Activated T-helper 2 cell treated with anti-CD3 and anti-CD28 coated beads, Interferon-gamma antibody, Interleukin-2, Interleukin-4, amounts not matched to agents 10 μg/mL and 5 μg/mL and 100 μg/mL, durations not matched to agents 14 hours and 24 hours and 36 hours (primary cell): ENCODE measurements at places on chromosomes 11 and 22.

- no peak for DNase-seq
These were observed 29.7 kb downstream of the APLP2 start for GRCh38 chr11:130099356-130099755.

DNA sequence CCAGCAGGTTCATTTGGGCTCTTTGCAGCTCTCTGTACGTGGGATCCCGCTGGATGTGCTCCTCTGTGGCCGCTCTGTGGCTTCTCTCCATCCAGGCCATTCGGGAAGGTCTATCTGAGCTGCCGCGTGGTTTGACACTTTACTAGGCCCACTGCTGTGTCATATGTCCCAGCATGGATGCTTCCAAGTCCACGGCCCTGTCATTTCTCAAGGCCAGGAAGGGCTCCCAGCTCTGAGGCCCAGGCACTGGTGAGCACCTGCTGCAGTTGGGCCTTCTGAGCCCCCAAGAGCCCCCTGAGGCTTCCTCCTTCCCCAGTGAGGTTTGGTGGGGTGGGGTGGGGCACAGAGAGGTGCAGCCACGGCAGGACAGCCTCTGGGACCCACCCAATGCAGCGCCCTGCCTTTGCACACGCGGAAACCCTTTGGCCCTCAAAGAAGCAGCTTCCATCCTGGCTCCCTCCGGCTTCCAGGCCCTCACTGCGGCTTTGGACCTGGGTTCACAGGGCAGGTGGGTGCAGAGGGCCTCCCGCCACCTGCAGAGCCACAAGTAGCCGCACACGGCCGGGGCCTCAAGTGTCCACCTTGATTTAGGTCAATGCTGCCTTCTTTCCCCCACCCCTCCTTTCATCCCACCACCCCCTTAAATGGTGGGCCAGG lies 44.5 kb upstream of the FGF3 start:
- DNase-seq = no peak

- DNase-seq = no peak
These were observed 55.8 kb downstream of the IRAG1 start for GRCh38 chr11:10637731-10638151.

DNA sequence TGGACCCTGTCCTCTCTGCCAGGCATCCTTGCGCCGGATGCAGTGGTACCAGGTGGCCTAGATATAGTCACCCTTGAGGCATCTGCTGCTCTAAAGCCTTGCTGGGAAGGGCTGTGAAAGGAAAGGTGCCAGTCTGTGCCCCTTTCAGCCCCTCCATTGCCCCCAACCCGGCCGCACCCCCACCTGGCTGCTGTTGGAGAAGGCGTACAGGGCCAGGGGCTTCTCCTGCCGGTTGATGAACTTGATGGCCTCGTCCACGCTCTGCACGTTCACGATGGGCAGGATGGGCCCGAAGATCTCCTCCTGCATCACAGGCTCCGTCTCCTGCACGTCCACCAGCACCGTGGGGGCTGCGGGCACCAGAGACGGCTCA lies 10.2 kb downstream of the ALDH3B2 start:
- DNase-seq = no peak

DNA sequence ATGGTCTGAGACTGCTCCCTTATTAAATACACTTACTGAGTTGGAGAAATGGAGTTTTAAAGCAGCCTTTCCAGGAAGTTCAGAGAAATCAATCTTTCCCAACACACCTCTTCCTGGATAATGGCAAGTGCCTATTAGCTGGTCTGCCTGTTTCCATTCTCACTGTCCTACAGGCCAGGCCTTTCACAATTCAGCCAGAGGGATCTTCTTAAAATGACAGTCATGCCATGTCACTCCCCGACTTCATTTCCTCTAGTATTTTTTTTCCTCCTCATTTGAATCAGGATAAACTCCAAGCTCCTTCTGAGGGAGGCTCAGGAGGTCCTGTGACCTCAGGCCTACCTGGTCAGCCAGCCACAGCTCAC lies 62.6 kb downstream of the FDX1 start:
- DNase-seq = no peak
